ENCODE measurements at places on chromosomes 11 and 22.

DNA sequence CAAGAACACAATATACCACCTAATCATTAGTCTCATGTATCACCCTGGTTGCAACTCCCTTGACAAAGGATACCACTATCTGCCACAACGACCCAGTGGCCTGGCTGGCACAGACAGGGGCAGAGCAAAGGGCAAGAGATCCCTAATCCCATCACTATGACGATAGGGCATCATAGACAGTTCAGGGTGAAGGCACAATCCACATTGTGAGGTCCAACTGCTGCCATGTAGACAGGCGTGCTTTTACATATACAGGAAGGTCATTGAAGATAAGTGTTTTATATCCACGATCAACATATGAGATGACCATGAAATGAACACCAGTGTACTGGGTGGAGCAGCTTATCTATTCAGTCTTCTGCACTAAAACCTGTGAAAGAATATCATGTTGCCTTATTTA is 94.6 kb downstream of the IGLL1 start:
- no peak for DNase-seq

DNA sequence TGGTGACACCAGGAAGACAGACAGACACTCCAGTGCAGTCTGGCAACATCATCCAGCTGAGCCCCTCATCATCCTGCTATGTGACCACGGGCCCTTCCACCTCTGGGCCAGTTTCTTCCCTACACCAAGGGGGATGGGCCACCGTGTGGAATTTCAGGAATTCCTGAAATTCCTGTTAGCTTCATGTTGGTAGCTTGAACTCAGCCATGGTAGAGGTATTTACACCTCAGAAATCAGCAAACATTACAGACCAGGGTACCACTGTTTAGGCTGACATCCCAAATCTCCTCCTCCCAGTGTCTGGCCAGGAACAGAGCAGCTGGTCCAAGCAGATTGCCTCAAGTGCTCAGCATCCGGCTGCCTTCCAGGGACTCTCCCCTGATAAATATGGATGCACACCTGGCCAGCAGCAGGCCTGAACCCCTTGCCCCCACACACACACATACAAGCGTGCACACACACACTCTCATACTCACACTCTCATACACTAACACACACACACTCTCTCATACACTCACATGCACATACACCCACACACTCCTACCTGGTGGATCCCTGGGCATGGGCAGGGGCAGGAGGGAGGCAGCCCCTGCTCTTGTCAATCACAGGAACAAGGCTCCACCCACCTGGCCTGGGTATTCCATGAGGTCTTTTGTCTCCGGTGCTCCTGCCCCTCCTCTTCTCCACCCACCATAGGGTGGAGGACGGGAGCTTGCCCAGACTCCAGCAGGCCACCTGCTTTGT is 85.2 kb downstream of the BUD13 start:
- DNase-seq: no peak

DNA sequence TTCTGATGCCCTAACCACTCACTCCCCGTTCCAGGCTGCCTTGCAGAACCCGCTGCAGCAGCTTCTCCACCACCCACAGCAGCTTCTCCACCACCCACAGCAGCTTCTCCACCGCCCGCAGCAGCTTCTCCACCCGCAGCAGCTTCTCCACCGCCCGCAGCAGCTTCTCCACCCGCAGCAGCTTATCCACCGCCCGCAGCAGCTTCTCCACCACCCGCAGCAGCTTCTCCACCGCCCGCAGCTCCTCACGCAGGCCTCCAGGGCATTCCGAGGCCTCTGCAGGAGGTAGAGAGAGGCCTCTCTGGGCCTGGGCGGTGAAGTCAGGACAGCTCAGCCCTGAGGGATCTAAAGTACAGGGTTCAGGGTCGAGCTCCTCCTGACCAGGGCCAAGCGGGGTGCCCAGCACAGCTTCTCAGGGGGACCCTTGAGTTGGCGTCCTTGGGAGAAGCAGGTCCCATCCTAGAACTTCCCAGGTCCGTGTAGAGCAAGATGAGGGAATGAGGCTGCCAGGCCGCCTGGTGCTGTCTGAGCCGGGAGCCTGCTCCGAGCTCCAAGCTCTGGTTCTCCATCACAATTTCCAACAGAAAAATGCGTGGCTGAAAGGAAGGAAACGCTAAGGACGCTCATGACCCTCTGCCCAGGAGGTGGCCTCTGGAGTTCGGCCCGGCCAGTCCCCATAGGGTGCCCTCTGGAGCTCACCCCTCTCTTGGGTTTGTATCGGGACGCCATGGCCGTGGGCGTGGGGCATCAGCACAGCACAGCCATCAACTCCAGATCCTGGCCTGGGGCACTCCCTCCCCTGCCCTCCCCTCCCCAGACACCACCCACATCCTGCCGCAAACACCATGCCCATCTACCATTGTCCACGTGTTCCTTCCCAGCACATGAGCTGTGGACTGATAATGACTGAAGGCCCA is 528.6 kb downstream of the BRD1 start:
- DNase-seq: no peak

GRCh38 chr11:96905143-96905542 is 515.3 kb downstream of the JRKL start:
- DNase-seq: no peak

DNA sequence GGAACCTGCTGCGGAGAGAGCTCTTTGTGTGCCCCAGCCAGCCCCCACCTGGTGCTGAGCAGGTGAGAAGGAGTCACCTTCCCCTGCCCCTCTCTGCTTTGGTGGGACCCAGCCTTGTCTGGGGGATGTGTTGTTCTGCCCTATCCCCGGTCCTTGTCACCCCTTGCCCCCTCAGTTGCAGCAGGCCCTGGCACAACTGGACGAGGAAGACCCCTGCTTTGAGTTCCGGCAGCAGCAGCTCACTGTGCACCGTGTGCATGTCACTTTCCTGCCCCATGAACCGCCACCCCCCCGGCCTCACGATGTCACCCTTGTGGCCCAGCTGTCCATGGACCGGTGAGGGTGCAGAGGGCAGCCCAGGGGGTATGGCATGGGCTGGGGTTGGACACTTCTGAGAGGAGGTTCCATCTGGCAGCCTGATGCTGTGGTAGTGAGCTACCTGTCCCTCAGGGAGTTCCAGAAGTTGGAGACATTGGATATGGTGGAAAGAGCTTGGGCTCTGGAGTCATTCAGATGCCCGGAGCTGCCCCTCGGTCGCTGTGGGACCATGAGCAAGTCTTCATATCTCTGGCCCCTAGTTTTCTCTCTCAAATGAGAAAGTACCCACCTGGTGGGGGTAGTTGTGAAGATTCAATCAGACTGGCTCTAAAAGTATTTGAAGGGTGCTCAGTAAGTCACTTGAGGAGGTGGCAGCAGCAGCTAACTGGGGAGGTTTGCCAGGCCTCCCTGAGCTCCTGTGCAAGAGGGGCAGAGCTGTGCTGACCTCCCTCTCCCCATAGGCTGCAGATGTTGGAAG is 4.3 kb downstream of the LARGE2 start:
- DNase-seq: no peak

DNA sequence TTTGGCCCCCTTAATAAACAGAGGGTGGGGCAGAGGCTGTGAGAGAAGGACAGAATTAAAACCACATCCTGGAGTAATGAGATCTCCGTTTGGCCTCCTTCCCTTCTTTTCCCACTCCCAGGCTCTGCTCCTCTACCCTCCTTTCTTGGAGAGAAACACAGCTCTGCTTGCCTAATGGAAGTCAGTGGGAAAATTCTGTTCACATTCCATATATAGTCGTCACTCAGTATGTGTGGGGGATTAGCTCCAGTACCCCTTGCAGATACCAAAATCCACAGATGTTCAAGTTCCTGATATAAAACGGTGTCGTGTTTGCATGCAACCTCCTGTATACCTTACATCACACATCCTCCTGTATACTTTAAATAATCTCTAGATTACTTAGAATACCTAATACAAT is 37.6 kb upstream of the THY1 start:
- DNase-seq: no peak

- DNase-seq: no peak
Observed at GRCh38 chr22:24510637-24511625, 15.8 kb downstream of the UPB1 start.

DNA sequence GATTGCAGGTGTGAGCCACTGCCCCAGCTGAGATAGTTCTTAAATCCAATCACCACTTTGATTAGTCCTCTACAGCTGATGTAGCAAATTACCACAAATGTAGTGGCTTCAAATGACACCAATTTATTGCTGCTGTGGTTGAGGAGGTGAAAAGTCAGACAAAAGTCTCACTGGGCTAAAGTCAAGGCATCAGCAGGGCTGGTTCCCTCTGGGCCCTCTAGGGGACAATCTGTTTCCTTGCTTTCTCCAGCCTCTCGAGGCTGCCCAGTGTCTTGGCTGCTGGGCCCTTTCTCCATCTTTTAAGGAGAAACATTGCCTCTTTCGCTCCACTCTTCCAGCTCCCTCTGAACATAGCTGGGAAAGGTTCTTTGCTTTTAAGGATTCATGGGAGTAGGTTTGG is 50.5 kb upstream of the SHANK2 start:
- no peak for DNase-seq

GRCh38 chr22:24512043-24512442 is 16.9 kb downstream of the UPB1 start:
- DNase-seq: no peak

- no peak for DNase-seq
Observed at GRCh38 chr11:28874706-28875105, 766.5 kb downstream of the METTL15 start.

DNA sequence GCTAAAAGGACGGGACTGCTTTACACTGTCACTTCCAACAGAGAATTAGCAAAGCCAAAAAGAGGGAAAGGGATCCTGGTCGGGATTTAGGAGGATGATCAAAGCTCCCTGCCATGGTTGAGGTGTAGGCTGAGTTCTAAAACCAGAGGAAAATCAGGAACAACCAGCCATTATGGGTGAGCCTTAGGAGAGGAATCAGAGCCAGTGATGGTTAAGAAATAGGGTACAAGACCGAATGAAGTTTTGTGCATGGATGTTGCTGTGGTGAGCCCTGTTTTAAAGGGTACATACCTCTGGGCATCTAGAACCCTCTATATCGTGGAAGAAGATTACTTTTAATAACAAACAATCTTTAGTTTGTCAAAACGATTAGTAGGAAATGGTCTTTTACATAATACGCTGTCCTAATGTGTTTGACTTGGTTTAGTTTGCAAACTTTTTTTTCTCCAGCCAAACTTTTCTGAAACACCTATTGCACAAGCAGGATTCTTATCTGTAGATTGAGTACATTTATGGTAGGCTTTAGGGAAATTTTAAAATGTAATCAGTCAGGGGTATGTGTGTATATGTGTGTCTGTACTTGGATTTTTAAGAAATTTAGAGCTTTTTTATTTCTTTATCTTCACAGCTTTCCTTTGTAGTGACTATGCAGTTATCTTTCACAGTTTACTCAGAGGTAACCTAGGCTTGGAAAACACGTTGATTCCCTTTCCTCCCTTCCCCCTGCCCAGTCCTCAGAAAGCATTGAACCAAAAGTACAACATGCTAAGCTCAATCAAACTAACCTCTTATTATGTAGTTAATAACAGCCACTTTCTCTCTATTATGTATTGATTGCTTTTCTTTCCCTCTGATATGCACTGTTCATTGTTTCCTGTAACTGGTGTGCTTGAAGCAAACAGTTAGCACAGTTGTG is 26.8 kb downstream of the TRIM44 start:
- DNase-seq: no peak

DNA sequence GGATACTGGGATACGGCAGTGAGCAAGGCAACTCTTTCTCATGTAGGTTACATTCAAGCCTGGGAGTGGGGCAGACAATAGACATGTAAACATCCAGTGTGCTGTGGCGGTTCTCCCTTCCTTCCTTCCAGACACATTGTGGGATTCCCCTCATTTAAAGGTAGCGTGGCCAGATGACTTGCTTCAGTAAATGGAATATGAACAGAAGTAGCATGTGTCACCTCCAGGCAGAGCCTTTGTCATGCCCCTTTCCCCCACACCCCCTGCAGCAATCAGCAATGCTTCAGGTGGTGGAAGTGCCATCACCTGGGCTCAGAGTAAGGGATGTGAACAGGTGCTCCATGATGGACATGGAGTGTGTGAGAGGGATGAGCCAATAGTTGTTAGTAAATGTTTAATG is 34.8 kb upstream of the TTC12 start:
- DNase-seq: no peak

- no peak for DNase-seq
Observed at GRCh38 chr22:17795661-17796548, 21.6 kb upstream of the BID start.

DNA sequence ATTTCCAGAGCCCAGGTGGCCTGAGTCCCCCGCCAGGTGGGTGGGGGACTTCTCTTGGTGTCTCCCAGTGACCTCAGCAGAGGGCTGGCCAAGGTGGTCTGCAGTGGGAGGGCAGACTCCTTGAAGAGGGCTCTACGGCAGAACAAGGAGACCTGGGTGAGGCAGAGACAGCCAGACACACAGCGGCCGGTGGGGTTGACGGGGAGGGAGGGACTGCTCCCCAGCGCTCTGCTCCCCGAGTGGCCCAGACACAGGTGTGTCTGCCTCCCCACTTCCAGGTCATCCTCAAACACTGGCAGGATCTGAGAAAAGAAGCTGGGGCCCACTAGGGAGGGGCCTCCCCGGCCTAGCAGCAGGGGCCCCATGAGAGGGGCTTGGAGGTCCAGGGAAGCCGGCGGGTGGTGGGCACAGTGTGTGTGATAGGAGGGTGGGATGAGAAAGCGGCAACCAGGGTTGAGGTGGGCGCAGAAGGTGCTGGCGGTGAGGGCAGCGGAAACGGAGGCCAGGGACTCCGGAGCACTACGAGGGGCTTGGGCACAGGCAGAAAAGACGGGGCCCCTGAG is 30.1 kb downstream of the SYT7 start:
- DNase-seq: no peak

DNA sequence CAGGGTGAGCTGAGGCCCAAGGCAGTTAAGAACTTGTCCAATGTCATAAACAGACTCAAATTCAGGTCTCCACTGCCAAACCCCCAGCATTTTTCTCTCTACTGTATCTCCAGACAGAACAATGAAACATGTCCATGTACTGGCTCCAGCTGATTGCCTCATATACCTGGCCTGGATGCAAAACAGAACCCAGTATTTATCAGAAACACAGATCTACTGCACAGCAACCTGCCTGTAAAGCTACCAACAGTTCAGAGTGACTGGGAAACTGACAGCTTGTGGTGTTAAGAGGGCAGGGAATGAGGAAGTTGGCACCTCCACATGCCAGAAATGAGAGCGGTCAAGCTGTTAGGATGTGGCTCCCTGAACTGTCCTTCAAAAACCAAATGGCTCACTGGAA is 41.6 kb downstream of the C11orf71 start:
- no peak for DNase-seq

- DNase-seq: no peak
Observed at GRCh38 chr11:11978098-11978637, 30.3 kb downstream of the DKK3 start.

- DNase-seq: no peak
Observed at GRCh38 chr22:45885171-45885840, 91.7 kb downstream of the WNT7B start.

Measured in NCI-H1105 (cell line).